ENCODE measurements at places on chromosomes 13 and 19.

- DNase-seq: no peak
Measured at GRCh38 chr13:33174491-33174890, 111.1 kb downstream of the STARD13 start.

DNA sequence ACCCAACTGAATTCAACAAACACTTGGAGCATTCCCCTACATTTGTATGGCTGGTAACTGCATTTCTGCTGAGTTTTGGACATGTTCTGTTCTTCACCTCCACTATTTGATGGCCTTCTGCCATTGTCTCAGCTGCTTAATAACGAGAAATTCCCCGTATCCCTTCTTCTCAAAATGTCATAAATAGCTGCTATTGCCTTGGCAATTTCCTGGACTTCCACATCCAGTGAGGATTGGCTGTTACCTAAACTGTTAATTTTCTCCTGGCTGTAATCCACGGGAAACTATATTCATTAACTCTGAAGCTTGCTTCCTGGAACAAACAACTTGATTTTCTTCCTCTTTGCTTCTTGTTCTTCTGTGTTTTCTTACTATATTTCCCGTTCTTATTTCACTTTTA lies 69.5 kb upstream of the TDRD3 start:
- DNase-seq: no peak

GRCh38 chr13:99214232-99214631 lies 13.6 kb downstream of the UBAC2 start:
- no peak for DNase-seq

DNA sequence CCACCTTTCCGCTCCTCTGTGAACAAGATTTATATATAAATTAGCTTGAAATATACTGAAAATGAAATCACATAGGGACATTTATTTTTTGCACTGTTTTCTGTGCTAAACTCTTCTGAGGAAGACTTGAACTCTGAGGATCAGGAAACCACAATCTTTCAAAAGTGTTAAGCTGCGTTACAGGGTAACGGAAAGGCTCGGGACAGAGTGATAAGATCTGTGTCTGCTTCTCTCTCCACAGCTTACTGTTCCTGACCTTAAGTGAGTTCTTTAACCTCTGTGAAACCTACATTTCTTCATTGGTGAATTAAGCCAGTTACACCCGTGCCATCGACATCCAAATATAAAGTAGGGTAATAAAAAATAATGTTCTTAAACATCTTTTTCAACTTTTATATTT lies 38.9 kb downstream of the DACH1 start:
- DNase-seq: no peak

DNA sequence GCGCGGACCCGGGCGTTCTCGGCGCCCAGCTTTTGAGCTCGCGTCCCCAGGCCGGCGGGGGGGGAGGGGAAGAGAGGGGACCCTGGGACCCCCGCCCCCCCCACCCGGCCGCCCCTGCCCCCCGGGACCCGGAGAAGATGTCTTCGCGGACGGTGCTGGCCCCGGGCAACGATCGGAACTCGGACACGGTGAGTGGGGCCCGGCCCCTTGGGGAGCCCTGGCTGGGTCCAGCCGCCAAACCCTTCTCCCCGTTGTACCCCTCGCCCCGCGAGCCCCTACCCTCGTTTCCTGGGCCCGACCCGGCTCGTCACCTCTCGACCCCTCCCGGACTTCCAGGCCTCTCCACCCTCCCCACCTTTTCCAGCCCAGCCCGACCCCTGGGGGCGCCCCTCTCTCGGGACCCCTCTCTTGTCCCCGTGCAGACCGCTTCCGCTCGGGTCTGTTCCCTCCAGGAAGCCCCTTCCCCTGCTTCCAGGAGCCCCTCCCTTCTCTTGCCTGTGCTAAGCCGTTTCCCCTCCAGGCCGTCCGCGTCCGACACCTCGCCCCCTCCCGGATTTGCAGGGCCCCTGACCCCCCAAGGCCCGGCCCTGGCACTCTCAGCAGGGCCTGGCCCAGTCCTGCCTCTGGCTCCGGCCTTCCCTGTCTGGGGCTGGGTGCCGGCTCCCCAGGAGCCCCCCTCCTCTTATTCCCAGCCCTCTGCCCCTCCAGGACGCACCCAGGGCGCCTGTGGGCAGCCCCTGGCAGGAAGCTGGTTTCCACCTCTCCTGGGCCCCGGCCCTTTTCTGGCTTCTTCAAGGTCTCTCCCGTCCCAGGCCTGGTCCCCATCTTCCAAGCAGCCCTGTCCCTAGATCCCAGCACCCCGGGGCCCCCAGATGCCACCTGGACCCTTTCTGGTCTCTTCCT lies 632 bp downstream of the MARK4 start:
- DNase-seq: no peak

GRCh38 chr13:114115796-114116195 lies 16.6 kb downstream of the RASA3 start:
- DNase-seq: no peak

DNA sequence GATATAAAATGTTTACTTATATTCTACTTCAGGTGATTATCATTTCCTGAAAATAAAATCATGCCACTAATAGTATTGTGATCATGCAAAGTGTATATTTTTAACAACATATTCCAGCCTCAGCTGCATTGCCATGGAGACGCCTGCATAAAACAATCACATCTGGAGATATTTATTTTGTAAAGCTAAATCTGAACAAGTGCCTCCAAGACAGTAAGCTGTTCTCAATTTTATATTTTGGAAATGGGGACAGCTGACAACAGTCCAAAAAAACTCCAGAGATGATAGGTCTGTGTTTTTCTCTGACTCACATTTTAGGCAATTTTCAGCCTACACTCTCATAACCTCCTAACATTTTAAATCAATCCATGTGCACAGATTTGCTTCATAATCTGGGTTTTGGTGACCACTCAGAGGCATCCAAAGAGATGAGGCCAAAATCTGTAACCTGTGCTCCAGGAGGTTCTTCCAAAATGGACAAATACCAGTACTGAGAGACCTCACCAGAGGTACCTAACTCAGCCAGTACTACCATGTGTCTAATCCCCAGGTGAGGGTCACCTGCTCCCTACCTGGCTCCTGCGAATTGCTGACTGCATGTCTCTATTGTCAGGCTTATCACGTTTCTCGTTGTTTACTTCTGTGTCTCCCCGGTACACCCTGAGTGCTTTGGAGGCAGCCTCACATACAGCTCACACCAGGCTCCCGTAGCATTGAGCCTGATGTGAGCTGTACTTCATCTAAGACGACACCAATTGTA lies 62.7 kb downstream of the COL4A1 start:
- no peak for DNase-seq

DNA sequence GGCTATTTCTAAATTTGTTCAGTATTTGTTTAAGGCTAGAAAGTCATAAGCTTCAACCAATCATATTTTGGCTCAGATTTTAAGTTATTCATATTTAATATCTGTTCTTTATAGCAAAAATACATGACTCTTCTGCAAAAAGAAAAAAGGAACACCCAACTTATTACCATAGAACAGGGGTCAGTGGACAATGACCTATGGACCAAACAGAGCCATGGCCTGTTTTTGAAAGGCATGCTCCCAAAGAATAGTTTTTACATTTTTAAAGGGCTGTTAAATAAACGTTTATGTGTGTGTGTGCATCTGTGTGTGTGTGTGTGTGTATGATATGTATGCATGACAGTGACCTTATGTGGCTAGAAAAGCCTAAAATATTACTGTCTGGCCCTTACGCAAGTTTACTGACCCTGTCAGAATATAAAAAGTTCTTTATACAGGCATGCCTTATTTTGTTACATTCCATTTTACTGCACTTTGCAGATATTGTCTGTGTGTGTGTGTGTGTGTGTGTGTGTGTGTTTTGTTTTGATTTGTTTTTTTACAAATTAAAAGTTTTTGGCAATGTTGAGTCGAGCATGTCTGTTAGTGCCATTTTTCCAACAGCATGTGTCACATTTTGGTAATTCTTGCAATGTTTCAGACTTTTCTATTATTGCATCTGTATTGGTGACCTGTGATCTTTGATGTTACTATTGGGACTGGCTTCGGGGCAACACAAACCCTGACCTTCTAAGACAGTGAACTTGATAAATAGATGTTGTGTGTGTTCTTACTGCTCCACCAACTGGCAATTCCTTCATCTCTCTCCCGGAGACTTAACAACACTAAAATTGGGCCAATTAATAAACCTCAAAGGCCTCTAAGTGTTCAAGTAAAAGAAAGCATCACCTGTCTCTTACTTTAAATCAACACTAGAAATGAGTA lies 22.0 kb downstream of the KLF12 start:
- no peak for DNase-seq

- DNase-seq: no peak
Measured at GRCh38 chr13:110132225-110132982, 174.6 kb downstream of the COL4A1 start.

DNA sequence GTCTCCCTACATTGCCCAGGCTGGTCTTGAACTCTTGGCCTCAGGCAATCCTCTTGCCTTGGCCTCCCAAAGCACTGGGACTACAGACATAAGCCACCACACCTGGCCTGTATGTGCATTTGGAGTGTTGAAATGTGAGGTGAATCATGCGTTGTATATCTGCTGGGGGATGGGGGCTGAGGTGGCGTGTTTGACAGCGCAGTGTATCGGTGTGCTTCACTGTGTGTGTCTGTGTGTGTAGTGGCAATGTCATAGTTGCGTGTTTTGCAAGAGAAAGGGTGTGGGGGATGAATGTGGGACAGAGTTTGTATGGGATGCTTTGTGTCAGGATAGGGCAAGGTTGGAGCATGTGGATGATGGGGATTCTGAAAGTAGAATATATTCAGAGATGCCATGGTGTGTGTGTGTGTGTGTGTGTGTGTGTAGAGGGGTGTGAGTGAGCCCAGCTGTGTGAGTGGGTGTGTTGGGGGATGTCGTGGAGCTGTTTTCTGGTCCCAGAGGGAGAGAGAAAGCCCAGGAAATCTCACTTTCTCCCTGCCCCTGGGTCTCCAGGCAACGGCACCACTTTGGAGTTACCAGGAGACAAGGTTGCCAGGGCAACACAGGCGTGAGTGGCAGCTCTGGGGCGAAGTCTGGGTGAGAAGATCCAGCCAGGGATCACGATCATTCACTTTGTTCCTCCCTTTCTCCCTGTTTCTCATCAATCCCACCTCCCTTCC lies 1.1 kb upstream of the SWSAP1 start:
- DNase-seq: no peak

DNA sequence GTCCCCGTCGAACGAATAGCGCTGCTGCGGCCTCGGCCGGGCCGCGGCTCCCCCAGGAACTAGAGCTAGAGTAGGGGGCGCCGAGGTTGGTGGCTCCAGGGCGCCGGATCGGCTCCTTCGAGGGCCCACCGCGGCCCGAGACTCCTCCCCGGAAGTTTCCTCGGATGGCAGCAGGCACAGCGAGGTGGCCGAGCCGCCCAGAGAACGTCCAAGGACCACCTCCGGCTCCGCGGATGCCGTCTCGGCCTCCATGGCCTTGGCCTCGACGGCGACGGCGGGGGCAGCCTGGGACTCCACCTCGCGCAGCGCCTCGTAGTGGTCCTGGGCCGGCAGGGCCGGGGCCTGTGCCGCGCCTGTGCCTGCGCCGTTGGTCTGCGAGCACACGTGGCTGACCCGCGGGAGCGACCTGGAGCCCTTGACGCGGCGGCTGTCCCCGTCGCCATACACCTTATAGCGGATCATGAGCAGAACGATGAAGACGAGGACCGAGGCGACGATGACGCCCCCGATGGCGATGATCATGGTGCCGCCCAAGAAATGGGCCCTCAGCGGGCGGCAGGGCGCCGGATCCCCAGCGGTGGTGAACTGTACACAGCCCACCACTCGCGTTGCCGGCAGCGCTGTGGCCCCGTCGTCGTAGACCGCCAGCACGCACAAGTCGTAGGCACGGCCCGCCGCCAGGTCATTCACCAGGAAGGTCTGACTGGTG lies 11.8 kb downstream of the IFNL1 start:
- DNase-seq: no peak

GRCh38 chr13:22915442-22916082 lies 265.2 kb upstream of the SGCG start:
- no peak for DNase-seq

DNA sequence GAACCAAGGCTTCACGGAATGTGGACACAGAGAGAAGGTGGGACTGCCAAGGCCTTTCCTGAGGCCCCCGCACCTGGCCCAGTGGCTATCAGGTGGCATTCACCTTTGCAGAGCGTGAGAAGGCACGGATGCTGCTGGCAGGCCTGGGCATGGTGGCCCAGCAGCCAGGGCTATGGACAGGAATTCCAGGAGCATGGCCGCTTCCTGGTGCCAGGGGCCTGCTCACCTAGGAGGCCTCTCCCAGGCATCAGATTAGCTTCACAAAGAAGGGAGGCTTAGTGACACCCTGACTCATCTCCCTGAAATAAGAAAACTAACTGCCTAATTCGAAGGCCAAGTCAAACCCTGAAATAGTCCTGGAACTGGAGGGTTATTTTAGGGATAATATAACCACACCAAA lies 155.8 kb downstream of the TEX29 start:
- no peak for DNase-seq

- no peak for DNase-seq
Measured at GRCh38 chr19:44552324-44552723, 22.8 kb upstream of the CEACAM20 start.

GRCh38 chr19:48933382-48933932 lies at the start of gene DHDH:
Gene DHDH, plus strand, starts transcription at chr19:48933699. Its CDS starts 23 bp downstream, at chr19:48933722.
- DNase-seq: no peak

DNA sequence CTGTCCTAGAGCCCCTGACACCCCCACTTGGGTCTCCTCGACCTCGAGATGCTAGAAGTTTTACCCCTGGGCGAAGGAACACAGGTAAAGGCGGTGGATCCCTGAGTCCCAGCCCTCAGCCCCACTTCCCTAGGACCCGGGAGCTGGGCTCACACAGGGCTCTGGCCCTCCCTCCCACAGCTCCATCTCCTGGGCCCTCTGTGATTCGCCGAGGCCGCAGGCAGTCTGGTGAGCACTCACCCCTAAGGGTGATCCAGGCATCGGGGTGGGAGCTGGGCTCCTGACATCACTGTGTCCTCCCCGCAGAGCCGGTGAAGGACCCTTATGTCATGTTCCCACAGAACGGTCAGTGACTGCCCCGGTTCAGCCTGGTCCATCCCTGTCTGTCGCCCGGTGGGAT lies 8.3 kb downstream of the PLEKHG2 start:
- no peak for DNase-seq

DNA sequence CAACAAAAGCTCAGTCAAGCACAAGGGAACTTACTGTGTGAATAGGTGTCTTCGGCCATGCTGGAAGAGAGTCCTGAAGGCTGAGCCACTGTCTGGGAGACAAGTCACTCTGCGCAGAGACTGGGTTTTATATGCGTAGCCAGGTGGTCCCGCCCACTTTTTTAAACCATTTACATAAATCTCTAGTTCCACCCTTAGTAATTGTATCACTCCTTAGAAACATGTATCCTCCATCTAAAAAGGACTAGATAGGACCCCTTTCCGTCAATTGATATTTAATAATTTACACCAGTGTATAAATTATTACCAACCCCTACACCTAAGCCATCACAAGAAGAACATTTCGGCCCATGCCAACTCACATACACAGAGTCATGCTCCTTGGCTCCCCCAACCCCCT lies at the start of gene DUXA:
DUXA (minus strand) TSS at position 101 of the 400 bp plus-strand sequence; CDS start at position 59, 42 bp downstream.
- no peak for DNase-seq

Data from thoracic aorta (tissue), 2 donors.